ENCODE measurements at places on chromosomes 5 and 9.

- peak; percentile 23 for DNase-seq
Measured at GRCh38 chr9:36063804-36064447, 27.2 kb downstream of the RECK start.

GRCh38 chr5:6497262-6497661 is 48.6 kb downstream of the UBE2QL1 start:
- DNase-seq, result no peak

DNA sequence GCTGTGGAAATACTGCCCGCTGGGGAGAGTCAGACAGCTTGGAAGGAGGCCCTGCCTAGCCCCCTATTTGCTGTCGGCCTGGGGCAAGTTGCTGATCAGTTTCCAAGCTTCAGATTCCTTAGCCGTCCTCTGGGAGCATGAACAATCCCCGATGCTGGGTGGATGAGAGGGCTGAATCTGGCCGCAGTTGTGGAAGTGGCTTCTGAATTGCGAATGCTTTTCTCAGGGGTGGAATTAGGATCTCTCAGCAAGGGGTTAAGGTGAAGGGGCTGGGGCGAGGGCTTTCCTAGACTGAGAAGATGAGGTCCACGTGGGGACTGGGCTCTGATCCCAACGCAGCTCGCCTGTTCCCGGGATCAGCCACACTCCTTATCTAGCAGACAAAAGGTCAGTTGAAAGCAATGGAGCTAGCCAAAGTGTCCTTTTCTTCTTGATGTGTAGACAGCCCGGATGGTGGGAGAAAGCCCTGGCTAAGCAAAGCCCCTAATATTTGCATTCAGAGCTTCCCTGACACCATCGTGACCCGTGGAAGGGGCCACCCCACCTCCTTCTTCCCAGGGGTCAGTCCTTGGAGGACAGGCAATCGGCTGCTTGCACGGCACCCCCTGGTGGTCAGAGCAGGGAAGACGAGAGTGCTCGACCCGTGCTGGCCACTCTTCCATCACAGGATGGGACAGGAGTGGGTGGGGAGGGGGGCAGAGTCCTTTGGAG is 54.9 kb downstream of the COL15A1 start:
- DNase-seq, result peak; percentile 56

GRCh38 chr5:54180630-54181031 is 129.7 kb downstream of the ARL15 start:
- no peak for DNase-seq

DNA sequence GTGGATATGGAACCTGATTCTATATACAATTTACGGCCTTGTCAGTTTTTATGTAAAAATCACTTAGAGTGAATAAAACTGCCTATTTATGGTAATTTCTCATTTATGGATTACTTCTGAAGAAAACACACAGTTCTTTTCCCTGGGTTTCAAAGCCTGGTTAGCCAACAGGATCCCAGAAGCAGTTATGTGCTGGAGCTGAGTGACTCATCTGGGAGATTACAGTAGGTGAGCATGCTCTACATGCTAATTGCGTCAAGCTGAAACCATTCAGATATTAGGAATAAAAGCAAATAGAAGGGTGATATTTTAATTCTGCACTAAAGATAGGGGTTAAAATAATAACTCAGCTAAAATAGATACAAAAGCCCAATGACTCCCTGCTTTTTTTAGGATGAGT is 47.8 kb downstream of the PDE4D start:
- peak; percentile 73 for DNase-seq

GRCh38 chr5:151327585-151327984 is 19.8 kb downstream of the SLC36A2 start:
- no peak for DNase-seq

- DNase-seq, result no peak
Measured at GRCh38 chr9:24127519-24127918, 301.5 kb upstream of the ELAVL2 start.

DNA sequence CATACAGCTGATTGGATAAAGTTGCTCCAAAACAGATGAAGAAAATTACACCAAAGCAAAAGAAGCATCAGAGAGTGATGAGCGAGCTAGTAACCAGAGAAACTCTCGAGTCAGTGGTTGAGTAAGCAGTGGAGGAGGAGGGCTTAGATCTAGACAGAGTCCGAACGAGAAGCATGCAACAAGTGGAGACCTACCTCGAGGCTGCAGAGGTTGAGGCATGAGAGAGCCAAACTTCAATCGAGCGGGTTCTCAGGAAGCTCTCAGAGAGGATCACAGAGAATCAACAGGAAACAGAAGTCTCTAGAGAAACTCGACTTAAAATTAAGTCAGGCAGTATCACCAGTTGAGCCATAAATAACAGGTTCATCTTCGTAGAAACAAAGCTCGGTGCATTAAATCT is 6.1 kb downstream of the RUSC2 start:
- DNase-seq, result no peak

DNA sequence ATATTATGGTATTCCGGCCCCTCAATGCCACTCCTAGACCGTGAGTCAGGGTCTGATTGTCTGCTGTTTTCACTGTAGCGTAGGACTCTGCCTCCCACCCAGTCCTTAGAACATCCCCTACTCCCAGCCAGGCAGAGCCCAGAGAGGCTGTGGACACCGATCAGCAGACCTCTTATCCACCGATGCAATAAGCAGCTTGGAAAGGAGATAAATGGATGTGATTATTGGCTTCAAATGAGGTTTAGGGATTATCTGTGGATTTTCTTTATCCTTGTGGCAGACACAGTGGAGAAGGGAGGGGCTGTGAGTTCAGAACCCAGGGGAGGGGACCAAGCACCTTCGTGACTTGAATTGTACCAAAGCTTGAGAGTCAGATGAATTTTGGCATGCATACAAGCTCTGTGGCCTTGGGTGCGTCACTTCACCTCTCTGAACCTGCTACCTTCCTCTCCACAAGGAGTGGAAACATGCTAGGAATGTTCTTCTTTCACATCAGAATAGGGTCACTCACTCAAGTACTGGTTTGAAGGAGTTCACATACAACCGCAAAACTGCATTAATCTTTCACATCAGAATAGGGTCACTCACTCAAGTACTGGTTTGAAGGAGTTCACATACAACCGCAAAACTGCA is 83.1 kb upstream of the CPLX2 start:
- DNase-seq, result no peak

GRCh38 chr5:65809817-65810531 is 88.0 kb downstream of the NLN start:
- DNase-seq, result peak; percentile 21

GRCh38 chr5:176837707-176838115 is 27.4 kb downstream of the UNC5A start:
- peak; percentile 89 for DNase-seq

GRCh38 chr5:14967166-14967565 is 95.6 kb upstream of the ANKH start:
- no peak for DNase-seq

- DNase-seq, result no peak
Measured at GRCh38 chr9:129103595-129103965, 7.0 kb downstream of the CRAT start.

GRCh38 chr5:146751781-146752401 is 126.7 kb downstream of the PPP2R2B start:
- no peak for DNase-seq

- no peak for DNase-seq
Measured at GRCh38 chr9:115601434-115601833, 483.5 kb upstream of the TNC start.

DNA sequence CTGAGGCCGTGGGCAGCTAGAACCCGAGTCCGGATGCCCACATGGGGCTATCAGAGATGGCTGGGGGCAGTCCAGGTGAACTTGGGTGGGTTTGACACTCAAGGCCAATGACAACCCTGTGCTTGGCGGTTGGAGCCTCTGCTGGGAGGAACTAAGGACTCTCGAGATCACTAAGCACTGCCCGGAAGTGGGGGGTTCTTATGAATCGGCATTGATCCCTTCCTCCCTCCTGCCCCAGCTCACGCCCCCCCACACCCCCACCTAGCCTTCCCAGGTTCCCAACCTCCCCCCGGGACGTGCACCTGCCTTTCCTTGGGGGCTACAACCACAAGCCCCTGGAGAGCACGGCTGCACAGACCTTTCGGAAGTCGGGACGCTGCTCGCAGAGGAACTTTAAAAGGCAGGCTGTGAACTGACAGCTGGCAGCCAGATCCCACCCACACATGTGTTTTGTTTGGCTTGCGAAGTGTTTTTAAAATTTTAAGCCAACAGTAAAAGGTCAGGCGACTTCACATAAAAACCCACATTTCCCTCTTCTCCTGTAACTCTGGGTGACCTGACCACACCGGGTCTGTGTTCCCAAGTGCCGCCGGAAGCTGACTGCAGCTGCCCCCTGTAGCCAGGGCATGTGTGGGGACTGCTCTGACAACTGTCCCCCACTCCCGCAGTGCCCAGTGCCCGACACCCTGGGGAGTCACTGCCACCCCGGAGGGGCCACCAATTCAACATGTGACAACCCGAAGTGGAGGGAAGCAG is 5.1 kb upstream of the RALGDS start:
- no peak for DNase-seq

GRCh38 chr5:140318792-140319191 is 15.9 kb upstream of the PFDN1 start:
- peak; percentile 44 for DNase-seq

GRCh38 chr5:37792975-37793631 is 46.7 kb downstream of the GDNF start:
- DNase-seq, result no peak

GRCh38 chr9:96121136-96121535 is 180.8 kb downstream of the HSD17B3 start:
- no peak for DNase-seq

- DNase-seq, result no peak
Measured at GRCh38 chr5:148864113-148864841, 37.9 kb downstream of the ADRB2 start.

DNA sequence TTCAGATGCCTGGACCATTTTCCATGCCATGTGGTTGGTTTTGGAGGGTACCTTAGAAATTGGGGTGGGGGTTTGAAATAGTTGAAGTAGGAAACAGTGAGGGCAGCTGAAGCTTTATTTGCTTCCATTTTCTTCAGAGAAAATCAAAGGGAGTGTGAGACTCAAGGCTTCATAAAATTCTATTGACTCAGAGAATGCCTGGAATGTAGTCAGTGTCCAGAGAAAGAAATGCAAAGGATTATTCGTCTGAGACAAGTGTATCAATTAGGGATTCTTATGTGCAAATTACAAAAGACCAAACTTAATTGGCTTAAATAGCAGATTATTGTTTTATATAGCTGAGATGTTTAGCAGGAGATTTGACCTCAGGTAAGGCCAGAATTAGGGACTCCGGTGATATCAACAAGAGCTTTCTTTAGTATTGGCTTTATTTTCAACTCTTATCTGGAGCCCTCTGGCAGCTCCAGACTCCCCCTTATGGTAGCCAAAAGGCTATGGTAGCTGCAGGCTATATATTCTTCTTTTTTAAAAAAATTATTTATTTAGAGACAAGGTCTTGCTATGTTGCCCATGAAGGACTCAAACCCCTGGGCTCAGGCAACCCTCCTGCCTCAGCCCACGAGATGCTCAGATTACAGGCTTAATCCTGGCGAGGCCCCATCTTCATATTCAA is 38.9 kb downstream of the PTTG1 start:
- DNase-seq, result no peak

DNA sequence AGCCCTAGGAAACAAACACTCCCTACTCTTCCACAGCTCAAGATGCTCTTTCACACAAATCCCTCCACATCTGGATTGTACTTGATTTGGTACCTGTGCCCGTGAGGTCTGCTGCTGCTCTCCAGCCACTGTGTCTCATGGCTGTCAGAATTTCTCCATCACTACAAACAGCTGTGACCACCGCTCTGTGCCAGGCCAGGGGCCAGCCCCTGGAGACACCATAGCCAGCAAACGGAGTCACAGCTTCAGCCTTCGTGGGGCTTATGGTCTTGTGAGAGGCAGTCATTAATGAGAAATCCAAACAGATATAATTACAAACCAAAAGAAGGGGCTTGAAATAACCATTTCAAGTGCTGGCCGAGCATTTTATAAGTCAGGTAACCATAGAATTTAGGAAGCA is 43.6 kb downstream of the ADAM19 start:
- no peak for DNase-seq

DNA sequence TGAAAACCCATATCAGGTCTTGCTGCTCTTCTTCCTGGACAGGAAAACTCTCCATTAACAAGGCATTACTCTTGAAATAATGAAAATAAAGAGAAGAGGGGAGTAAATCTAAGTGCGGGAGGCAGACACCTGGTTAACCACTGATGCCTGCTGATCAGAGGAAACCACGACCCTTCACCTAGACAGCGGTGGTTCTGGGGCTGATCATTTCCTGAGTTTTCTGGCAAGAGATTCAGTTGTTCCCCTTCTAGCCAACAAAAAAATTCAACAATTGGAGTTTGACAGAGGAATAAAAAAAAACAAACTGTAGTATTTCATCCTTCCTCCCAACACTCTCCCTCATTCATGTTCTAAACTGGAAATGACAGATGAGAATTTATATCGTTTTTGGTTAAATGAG is 3.0 kb downstream of the RLN2 start:
- no peak for DNase-seq

DNA sequence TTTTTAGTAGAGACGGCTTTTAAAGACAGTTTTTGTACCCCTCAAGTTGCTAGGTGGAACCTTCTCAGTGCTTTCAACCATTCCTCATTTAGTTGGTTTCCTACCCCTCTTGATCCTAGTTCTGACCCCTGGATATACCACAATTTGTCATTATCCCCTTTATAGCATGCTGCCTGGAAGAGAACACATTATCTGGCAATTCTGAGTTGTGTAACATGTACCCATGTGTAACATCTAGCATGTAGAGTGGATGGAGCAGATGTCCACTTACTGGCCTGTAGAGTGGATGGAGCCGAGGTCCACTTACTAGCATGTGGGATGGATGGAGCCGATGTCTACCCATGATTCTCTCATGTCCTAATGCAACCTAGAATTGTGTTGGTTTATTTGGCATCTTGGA is 7.5 kb downstream of the SLC36A1 start:
- no peak for DNase-seq

- peak; percentile 18 for DNase-seq
Measured at GRCh38 chr5:27038476-27038875, at the start of gene CDH9. CDH9 (minus strand) TSS chr5:27038586; CDS start chr5:26988333, 50,253 bp downstream.

- DNase-seq, result peak; percentile 64
Measured at GRCh38 chr5:163005949-163006348, 431.4 kb upstream of the CCNG1 start.

GRCh38 chr9:95809686-95810085 is 65.8 kb upstream of the ERCC6L2 start:
- DNase-seq, result no peak

- DNase-seq, result no peak
Measured at GRCh38 chr9:69980041-69980440, 63.6 kb upstream of the MAMDC2 start.

- peak; percentile 26 for DNase-seq
Measured at GRCh38 chr5:66742083-66742895, 146.1 kb downstream of the MAST4 start.

DNA sequence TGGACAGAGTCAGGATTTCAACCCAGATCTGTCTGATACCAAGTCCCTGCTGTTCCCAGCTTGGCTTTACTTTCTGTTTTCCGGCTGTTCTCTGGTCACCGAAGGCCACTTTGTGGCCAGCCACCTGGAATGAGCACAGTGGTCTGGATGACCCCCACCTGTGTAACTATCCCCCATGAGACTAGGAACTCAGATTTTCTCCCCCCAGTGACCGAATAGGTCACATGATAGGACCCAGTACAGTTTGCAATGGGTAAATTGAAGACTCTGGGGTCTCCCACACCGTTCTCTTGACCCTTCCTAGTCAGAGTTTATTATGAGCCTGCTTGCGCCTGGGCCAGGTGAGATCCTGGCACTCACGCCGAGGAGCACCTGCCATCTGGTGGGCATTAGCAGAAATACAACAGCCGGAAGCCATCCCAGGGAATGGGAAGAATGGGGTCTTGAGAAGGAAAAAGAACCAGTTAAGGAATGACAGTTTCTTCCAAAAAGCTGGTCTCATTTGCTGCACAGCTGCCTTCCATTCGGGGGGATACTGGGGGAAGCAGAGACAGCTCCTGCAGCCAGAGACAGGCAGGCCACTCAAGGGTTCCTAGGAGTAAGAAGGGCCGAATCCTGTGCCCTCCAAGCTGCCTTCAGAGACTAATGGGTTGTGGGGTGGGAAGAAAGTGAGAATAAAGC is 7.1 kb downstream of the PHYHD1 start:
- peak; percentile 61 for DNase-seq

Measured in epithelial cell of esophagus (primary cell).